A549 treated with CORT108297 at 1 μM for 4 hours (cell line): ENCODE measurements at places on chromosomes 1 and 21. TPM values are rescaled to one million over a fixed set of nuclear protein-coding genes. Genes with fewer than 3 reads are reported as not detected.

The ETNK2 gene
- 3.7 to 4.5 TPM (median 4.2 TPM) in 5 replicates for total RNA-seq

The ISG15 gene
- total RNA-seq: 18.3 to 28.3 TPM (median 22.6 TPM) in 5 replicates

The TMEM240 gene
- 0.37 to 0.80 TPM (median 0.47 TPM) in 5 replicates for total RNA-seq

The GCLM gene
- total RNA-seq: 96.3 to 114 TPM (median 111 TPM) in 5 replicates

The LCE2C gene
- not detected in 5 replicates for total RNA-seq

The OR10R2 gene
- total RNA-seq: not detected in 5 replicates

The AIRE gene
- total RNA-seq: not detected in 5 replicates

The ASH1L gene
- 8.4 to 11.9 TPM (median 11.5 TPM) in 5 replicates for total RNA-seq

The TMEM222 gene
- total RNA-seq: 40.1 to 51.0 TPM (median 50.4 TPM) in 5 replicates

The DMRTB1 gene
- total RNA-seq: not detected in 5 replicates

The CELSR2 gene
- total RNA-seq: 3.8 to 5.8 TPM (median 5.6 TPM) in 5 replicates

The KRTAP12-2 gene
- not detected in 5 replicates for total RNA-seq

The PGBD5 gene
- 0.65 to 0.85 TPM (median 0.70 TPM) in 5 replicates for total RNA-seq

The DNALI1 gene
- 0.03 to 0.07 TPM (median 0.06 TPM) in 3 of 5 replicates, not detected in the others for total RNA-seq

The GPA33 gene
- not detected in 5 replicates for total RNA-seq

The WDR64 gene
- total RNA-seq: not detected in 5 replicates

The AMY1A gene
- total RNA-seq: not detected in 5 replicates

The DVL1 gene
- 46.8 to 86.9 TPM (median 77.1 TPM) in 5 replicates for total RNA-seq

The AMY2A gene
- not detected in 5 replicates for total RNA-seq

The POU3F1 gene
- not detected in 5 replicates for total RNA-seq

The CYP4A11 gene
- not detected in 5 replicates for total RNA-seq

The PLA2G2D gene
- 0.13 TPM in 1 of 5 replicates, not detected in the others for total RNA-seq

The INKA2 gene
- 1.5 to 2.9 TPM (median 1.9 TPM) in 5 replicates for total RNA-seq

The FCER1G gene
- 0.16 to 0.36 TPM in 2 of 5 replicates, not detected in the others for total RNA-seq

The KTI12 gene
- total RNA-seq: 16.0 to 19.4 TPM (median 16.8 TPM) in 5 replicates

The FAM72B gene
- total RNA-seq: 6.0 to 8.0 TPM (median 6.8 TPM) in 5 replicates

The SLAMF9 gene
- 0.13 to 0.83 TPM (median 0.40 TPM) in 5 replicates for total RNA-seq

The TNN gene
- total RNA-seq: not detected in 5 replicates

The EPHA2 gene
- 101 to 153 TPM (median 134 TPM) in 5 replicates for total RNA-seq
